Stimulated activated CD4-positive, alpha-beta T cell treated with anti-CD3 and anti-CD28 coated beads, TNF-alpha, amount 100 ng/mL, for 48 hours (primary cell): ENCODE measurements at places on chromosomes 11 and 22.

GRCh38 chr22:35380537-35381423, at the start of gene HMOX1:
TSS of gene HMOX1 (plus strand) at chr22:35381096. CDS start at chr22:35381174, 78 bp downstream.
- no peak for DNase-seq

DNA sequence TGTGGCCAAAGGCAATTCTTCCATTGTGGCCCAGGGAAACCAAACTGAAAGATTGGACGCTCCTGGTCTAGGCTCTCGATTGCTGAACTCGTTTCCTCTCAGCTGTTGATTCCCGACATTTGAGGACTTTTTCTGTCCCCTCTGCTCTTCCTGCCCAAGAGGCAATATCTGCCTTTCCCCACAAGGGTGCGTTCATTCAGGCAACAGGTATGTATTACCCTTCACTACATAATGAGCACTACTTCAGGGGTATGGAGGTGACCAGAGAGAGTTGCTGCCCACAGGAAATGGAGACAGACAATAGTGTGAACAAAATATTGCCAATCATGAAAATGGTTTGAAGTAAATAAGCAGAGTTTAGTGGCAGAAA, 8.2 kb downstream of the PTH start:
- no peak for DNase-seq

GRCh38 chr22:42680648-42681047, 31.5 kb upstream of the CYB5R3 start:
- no peak for DNase-seq

- no peak for DNase-seq
Observed at GRCh38 chr11:11324090-11324489, 29.0 kb downstream of the CSNK2A3 start.

- no peak for DNase-seq
Observed at GRCh38 chr11:96207459-96208449, 135.2 kb downstream of the MAML2 start.

DNA sequence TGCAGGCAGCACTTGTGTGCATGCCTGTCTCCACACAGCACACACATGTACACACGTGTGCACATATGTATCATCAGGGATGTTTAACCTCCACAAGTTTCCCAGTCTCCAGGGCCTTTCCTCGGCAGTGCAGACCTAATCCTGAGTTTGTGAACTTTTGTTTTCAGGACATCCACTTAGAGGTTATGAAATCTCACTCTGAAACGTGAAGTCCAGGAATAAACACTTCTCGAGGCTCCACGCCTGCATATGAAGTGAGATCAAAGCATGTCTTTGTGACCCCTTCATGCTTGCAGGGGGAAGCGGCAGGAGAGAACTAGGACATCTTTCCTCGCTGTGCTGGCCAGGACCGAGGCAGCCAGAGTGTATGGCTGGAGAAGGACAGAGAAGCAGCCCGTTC, 3.1 kb downstream of the SHISAL1 start:
- DNase-seq = no peak

GRCh38 chr22:46072110-46072881, 78.0 kb upstream of the PPARA start:
- DNase-seq = peak; percentile 39

DNA sequence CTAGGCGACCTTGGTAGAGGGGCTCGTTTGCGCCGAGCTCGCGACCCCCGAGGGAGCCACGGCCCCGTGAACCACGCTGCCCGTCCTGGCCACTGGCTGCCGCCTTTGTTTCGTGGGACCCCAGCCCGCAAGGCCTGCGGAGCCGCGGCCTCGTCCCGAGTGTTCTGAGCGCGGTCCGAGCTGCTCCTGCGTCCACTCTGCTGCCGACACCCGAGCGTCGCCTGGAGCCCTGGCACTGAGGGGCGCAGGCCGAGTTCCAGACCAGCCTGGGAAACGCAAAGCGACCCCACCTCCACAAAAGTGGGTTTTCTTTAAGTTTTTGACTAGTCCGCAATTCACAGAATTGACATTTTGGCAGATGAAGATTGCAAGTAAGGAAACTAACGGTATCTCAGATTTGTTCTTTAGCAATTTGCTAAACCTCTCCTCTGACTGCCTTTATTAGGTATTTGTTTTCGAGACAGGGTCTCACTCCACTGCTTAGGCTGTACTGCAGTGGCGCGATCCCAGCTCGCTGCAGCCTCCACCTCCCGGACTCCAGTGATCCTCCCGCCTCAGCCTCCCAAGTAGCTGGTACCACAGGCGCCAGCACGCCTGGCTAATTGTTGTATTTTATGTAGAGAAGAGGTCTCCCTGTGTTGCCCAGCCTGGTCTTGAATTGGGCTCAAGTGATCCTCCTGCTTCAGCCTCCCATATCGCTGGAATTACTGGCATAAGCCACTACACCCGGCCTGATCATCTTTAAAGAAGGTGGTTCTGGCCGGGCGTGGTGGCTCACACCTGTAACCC, 879 bp upstream of the RNH1 start:
- DNase-seq = no peak

GRCh38 chr11:1121813-1122663, 35.7 kb upstream of the MUC5AC start:
- DNase-seq = no peak

GRCh38 chr11:64229090-64229743, 1.1 kb upstream of the DNAJC4 start:
- DNase-seq = no peak

GRCh38 chr22:41508770-41509170, 35.5 kb downstream of the POLR3H start:
- DNase-seq = no peak

- DNase-seq = no peak
Observed at GRCh38 chr22:29028468-29028867, 33.2 kb downstream of the C22orf31 start.

DNA sequence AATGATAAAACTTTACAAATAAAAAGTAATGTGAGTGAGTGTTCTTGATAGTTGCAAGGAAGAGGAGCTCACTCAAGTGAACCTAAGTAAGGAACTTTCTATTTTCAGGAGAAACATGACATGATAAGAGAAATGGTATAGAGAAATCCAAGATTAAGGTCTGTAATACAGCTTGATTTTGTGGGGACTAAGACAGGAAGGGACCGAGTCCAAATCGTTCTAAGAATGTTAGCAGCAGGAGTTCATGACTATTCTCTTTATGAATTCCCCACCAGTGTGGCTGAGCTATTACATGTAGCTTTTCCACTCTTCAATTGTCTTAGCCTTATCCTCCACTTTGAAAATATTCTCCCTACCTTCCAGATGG, 698.6 kb upstream of the ARHGAP42 start:
- no peak for DNase-seq

DNA sequence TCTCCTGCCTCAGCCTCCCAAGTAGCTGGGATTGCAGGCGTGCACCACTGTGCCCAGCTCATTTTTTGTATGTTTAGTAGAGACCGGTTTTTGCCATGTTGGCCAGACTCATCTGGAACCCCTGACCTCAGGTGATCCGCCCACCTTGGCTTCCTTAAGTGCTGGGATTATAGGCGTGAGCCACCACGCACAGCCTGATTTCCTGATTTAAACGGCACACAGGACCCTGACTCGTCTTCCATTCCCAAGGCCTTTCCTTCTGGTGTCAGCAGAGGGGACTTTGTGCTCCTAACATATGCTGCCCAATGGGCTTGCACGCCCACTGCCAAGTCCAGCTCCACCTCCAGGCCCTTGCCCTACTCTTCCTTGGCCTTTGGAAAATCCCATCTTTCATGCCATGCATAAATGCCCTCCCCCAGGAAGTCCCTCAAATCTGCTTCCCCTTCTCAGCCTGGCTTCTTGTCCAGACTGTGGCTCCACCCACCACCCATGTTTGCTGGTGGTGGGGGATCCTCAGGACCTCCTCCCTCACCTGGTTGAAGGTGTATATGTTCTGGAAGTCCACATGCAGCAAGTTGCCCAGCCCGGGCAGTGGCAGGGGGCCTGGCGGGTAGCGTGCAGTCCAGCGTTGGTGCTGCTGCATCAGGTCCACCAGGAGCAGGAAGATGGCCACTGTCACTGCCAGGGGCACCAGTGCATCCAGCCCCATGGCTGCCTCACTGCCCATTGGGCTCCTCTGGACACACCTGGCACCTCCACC, 23.9 kb upstream of the CYP2D6 start:
- DNase-seq = no peak

DNA sequence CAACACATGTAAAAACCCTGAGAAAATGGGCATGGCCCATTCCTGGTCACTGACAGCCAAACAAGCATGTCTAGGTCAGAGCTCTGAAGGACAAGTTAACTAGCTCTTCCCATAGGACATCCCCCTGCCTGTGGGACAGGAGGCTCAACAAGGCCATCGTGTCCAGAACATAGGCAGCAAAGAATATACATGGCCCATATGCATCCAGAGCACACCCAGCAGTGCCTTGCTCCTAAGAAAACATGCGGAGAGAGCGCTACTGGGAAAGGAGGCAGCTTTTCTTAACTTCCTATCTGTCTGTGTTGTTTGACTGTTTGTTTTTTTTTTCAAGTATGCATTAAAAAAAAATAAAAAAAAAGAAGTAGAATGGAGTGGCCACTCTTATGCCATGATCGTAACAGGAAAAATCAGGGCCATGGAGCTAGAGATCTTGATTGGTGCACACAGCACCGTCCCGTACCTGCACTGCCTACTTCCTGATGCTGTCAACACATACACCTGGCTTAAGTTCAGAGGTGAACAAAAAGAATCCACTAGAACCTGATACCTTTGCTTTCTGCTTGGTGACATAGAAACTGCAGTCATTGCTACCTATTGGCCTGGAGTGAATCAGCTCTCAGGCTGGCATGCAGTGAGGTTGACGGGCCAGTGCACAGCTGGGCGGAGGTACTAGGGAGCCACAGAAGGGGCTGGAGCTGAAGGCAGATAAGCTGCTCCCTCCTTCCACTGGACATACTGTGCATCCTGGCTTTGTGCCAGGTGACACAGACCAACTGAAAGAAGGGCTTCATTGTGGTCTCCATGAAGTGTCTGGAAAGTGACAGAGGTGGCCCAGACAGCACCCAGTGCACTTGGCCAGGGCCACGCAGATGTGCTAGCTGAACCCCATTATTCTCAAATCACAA, 11.9 kb downstream of the UFD1 start:
- no peak for DNase-seq

- DNase-seq = no peak
Observed at GRCh38 chr11:66150140-66150539, 80.1 kb downstream of the PACS1 start.

DNA sequence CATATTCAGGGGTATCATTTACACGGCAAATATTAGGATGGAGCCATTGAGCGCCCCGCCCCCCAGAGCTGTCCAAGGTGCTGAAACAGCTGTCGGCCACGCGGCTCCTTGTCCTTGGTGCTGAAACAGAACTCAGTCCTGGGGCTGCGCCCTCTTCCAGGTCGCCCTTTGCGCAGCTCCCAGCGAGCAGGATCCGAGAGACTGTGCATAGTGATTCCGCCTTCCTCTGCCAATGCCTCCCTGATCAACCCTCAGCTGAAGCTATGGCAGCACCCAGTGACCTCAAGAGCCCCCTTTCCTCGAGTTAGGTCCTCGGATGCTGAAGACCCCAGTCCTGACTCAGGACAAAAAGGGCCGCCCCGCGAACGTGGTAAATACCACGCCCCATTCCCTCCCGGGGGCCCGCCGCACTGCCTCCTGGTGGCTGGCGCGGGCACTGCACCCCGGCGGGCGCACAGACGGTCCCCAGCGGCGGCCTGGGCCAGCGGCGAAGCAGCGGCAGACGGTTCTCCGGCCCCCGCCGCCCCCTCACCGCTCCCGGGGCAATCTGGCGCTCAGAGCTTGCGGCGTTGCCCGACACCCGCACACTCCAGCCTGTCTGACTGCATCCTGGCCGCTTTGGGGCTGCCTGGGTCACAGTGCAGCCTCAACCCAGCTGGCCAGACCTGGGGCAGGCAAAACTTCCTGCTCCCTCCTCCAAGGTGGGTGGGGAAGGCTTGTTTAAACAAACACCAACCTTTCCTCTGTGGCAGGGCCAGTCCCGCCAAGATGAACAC, 13.4 kb downstream of the SYT7 start:
- peak; percentile 57 for DNase-seq

- no peak for DNase-seq
Observed at GRCh38 chr11:569158-569885, 6.9 kb upstream of the PHRF1 start.

DNA sequence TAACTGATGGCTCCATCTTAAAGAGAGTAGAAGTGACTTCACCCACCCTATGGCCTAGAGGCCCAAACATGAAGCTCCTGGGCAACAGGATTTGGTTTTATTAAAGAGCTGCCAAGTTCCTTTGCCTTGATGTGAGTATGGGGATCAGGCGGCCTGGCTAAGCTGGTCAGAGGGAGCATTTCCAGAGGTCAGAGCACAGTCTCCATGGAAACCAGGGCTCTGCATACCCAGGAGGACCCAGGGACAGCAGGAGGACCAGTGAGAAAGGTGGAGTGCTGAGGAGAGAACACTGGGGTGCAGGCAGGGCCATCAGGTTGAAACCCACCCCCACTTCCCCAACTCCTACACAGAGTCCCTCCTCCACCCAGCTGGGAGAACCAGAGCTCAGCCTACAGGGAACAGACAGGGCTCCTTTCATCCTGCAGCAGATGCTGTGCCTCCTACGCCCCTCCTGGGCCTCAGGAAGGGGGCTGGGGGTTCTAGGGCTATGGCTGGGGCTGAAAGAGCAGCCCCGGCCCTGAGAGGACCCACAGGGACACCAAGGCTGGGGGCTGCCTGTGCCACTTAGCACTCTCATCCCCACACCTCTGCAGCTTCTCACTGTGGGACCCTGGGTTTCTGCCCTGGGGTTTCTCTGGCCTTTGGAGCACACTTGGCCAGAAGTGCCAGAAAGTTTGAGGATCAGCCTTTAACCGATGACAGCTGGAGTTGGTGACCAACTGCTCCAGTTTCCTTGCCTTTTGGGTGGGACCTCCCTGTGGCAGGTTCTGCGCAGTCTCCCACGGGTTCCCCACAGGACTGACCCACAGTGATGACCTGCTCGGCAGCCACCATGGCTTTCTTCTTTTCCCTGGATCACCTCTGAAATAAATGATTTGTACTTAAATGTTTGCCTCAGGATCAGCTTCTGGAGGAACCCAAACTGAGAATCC, 13.8 kb upstream of the P2RY6 start:
- DNase-seq = no peak

- DNase-seq = no peak
Observed at GRCh38 chr11:47144541-47144940, 32.1 kb downstream of the ARFGAP2 start.

GRCh38 chr11:31797190-31798056, 13.7 kb downstream of the PAX6 start:
- no peak for DNase-seq

DNA sequence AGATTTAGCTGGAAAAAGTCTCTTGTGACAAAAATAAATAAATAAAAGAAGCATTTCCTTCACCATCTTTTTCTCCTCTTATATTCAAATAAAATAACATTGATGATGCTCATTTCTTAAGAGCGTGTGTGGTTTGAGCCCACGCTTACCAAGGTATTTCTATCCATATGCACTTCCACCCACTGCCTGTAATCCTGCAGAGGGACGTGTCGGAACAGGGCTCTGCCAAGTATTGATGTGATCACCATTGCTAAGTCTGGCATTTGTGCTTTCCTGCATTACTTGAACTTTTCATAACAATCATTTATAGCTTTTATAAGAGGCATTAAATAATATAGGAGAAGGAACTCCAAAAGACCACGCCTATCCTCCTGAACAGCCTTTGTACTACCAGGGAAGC, 107.6 kb downstream of the SHANK2 start:
- no peak for DNase-seq
